Left lung (tissue), 14 donors: ENCODE measurements at places on chromosomes 16 and 17.
A peak's percentile ranks its signal among the peaks of the same experiment; 100 is the strongest.

DNA sequence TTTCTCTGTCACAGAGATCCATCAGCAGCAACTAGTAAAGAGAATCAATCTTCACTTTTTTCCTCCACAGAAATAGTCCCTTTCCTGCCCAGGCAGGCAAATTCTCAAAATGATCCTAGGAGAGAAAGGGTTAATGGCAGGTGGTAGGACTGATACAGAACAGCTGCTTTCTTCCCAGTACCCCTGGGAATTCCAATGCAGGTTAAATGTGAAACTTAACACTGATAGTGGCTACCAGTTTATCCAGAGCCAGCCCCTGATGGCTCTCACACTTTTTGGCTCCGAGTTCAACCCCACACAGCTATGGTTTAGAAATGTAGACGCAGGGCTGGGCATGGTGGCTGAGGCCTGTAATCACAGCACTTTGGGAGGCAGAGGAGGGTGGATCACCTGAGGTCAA is 22.2 kb downstream of the MARVELD3 start:
- no peak for DNase-seq

- DNase-seq, result no peak
Measured at GRCh38 chr17:63293323-63294075, 152.6 kb downstream of the CYB561 start.

- DNase-seq, result no peak
Measured at GRCh38 chr16:26830428-26831127, 236.1 kb upstream of the C16orf82 start.

GRCh38 chr17:72407336-72407909 is 286.6 kb downstream of the SOX9 start:
- DNase-seq, result peak; percentile 69

- no peak for DNase-seq
Measured at GRCh38 chr16:4537376-4538343, 913 bp downstream of the CDIP1 start.

DNA sequence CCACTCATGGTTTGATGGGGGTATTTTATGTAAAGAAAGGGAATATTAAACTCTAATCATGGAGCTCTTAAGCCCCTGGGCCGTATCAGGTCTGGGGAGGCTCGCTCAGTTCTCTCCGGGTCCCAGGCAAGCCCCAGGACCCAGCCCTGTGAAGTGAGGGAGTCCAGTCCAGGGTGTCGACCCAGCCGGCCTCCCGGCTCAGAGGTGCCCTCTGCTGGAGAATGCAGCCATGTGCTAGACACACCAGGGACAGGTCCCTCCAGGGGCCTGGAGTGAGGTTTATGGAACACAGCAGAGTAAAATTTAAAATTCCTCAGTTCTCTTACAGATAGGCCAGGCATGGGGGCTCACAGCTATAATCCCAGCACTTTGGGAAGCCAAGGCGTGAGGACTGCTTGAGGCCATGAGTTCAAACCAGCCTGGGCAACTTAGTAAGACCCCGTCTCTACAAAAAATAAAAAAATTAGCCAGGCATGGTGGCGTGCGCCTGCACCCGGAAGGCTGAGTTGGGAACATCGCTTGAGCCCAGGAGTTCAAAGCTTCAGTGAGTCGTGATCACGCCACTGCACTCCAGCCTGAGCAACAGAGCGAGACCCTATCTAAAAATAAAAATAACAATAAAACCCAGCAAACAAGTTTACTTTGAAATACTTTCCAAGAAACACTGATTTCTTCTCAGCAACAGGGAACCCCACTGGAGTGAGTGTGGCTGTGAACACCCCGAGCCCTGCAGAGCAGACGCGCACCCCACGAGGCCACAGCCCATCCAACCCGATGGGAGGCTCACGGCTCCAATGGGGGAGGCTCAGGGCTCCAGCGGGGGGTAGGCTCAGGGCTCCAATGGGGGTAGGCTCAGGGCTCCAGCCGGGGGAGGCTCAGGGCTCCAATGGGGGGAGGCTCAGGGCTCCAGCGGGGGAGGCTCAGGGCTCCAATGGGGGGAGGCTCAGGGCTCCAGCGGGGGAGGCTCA is 72.2 kb downstream of the ZNF778 start:
- peak; percentile 93 for DNase-seq

DNA sequence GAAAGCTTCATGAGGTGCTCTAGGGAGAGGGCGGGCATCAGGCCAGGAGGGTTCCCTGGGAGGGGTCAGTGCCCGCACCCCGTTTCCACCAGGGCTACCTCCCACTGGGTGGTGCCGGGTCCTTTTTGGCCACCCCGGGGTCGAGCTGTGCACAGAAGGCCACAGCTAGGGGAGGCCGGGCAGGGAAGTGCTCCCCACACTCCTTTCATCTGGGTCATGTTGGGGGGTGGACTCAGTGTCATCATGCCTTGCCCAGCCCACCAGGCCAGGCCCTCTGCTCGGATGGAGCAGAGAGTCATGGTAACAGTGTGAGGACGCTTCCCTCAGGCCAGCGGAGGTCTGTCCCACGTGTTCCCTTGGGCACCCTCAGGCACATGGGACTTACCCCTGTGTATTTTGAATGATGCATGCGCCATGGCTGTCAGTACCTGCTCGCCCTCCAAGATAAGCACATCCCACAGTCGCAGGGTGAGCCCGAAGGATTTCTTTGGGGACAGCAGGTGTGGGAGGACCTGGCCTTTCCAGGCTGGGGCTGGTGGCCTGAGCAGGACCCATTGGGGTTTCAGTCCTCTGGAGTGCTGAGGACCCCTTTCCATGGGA is 46.4 kb downstream of the TNFRSF13B start:
- peak; percentile 24 for DNase-seq

DNA sequence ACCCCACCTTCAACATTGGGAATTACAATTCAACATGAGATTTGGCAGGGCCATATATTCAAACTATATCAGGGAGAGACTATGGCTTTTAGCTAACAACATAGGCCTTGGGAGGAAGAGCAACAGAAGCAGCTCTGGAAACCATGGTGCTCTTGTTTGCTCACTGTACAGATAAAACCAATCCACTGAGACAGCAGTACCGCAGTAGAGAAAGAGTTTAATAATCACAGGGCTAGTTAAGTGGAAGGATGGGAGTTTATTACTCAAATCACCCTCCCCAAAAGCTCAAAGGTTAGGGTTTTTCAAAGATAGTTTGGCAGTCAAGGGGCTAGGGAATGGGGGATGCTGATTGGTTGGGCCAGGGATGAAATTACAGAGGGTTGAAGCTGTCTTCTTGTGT is 52.7 kb upstream of the CRHR1 start:
- no peak for DNase-seq

- no peak for DNase-seq
Measured at GRCh38 chr16:55663765-55664677, 8.2 kb downstream of the SLC6A2 start.

DNA sequence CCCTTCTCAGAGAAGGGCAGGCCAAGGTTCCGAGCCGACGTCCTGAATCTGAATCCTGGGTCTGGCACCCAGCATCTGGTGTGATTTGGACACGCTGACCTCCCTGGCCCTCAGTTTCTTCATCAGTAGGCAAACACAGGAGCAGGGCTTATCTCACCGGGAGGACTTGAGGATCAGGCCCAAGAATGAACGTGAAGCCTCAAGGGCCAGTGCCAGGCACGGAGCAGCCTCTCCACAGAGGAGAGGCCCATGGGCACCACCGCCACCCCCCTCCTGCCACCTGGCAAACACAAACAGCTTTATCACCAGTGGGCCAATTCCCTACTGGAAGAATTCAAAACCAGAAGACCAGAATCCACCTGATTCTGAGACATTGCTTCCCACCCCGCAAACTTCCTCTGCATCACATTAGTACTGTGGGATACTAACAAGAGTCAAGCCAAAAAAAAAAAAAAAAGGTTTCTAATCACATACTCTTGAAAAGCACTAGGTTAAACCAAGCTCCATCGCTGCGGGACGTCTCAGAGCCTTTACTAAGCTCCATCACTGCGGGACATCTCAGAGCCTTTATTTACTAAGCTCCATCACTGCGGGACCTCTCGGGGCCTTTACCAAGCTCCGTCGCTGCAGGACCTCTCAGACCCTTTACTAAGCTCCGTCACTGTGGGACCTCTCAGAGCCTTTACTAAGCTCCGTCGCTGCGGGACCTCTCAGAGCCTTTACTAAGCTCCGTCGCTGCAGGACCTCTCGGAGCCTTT is 68.0 kb upstream of the DOC2B start:
- no peak for DNase-seq

- no peak for DNase-seq
Measured at GRCh38 chr17:61238455-61238933, 161.1 kb upstream of the TBX2 start.

GRCh38 chr16:28317040-28317880 is 24.9 kb downstream of the SBK1 start:
- DNase-seq, result peak; percentile 84

DNA sequence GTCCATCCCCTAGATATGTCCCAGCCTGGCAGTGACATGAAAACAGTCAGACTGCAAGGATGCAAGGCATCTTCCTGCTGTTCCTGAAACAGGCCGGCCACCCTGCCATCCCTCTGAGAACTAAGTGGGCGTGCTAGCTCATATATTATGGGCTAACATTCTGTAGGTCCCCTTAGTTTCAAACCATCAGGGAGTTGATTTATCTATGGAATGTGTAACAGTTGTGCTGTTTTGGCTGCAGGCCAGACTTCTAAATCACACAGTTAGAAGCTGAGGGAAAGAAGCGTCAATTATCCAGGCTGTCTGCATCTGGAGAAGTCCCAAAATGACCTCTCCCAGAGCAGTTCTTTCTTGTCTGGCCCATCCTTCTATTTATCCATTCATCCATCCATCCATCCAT is 102.7 kb upstream of the DNAH9 start:
- no peak for DNase-seq

- no peak for DNase-seq
Measured at GRCh38 chr16:30407804-30408534, 563 bp downstream of the ZNF771 start.

DNA sequence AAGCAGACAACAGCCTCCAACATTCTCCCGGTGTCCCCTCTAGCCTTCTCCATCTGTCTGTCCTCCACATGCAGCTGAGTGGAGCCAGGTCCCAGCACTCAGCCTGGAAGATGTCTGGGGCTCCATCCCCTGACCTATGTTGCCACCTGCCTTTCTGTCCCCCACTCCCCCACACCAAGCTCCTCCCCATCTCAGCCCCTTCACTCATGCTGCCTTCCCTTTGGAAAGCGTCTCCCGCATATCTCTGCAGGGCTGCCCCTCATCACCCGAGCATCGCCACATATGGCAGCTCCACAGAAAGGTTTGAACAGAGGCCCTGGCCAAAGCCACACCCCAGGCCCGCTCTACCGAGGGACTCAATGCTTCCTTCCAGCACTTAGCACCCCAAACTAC is 24.2 kb downstream of the NSMCE1 start:
- DNase-seq, result no peak

GRCh38 chr16:576823-577201 is 7.0 kb downstream of the PIGQ start:
- DNase-seq, result no peak

DNA sequence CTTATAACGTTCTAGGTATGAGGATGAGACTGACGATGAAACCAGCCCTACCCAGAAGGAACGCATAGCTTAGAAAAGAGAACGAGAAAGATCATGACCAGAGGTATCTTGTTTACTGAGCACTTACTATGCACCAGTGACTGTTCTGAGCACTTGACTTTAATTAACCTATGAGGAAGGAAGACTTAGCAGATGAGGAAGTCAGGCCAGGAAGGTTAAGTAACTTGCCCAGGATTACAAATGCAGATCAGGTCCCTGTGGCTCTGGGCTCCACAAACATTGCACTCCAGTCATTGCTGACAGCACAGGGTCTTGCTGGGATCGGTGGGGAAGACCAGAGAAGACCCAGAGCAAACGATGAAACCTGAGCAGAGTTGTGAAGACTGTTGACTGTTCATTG is 7.1 kb downstream of the KRT13 start:
- no peak for DNase-seq

GRCh38 chr17:59296190-59296589 is 35.3 kb upstream of the YPEL2 start:
- no peak for DNase-seq

DNA sequence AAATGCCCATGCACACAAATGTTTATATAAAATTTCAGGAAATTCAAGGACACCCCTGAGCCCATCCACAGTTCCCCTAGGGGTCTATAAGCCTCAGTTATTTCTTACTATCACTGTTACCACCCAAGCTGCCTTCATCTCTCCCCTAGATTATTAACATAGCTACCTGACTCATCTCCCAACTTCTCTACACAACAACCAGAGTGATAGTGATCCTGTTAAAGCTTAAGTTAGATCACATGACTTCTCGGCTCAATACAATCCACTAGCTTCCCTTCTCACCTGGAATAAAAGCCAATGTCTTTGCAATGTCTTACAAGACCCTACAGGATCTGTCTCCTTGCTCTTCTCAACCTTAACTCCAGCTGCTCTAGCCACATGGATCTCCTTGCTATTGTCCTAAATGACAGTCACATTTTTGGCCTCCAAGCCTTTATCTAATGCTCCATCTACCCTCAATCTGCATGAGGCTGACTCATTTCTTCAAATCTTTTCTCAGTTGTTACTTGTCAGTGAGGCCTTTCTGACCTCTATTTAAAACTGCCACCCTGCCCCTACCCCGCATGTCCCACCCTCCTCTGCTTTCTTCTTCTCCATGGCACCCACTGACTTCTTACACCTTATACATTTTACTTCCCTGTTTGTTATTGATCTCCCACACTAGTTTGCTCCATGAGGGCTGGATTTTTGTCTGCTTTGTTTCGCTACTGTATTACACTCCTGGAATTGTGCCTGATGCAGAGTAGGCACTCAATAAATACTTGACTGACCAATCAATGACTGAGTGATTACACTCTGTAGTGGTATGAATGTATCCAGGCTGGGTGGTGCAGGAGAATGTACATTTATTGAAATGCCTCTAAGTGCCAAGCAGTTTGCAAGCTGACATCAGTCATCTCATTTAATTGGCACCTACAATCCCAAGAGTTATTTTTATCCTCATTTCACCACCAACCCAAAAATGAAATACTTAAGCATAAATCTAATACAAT is 5.2 kb upstream of the LIG3 start:
- DNase-seq, result no peak
